ENCODE measurements at places on chromosomes 16 and 17.
A peak's percentile ranks its signal among the peaks of the same experiment; 100 is the strongest.

DNA sequence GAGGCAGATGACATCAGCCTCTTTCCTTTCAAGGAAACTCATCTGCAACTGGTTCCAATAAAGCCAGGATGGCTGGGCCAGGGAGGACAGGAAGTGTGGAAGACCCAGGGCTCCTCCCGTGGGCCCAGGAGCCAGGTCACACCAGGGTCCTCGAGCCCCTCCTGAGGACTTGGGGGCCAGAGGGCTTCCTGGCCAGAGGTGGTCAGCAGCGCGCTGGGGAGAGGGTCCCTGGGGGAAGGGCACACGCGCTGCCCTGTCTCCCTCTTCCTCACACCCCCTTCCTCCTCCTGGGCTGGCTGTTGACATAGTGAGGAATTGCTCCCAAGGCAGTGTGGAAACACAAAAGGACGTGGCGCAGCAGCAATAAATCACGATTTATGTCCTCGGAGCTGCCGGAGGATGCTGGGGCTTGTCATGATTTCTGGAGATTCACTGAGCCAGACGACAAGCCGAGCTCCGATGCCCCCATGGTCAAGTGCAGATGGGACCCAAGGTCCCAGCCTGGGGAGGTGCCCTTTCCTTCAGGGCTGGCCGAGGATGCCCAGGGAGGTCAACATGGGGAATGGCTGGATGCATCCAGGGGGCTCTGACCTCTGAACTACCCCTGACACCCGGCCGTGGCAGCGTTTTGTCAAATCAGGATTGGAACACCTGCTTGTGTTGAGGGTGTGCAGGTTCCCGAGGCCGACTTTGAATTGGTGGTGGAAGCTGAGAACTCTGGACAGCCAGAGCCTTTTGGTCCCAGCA lies 152.6 kb downstream of the IRF8 start:
- no peak for DNase-seq

- no peak for DNase-seq
These were observed 237.3 kb upstream of the CIBAR2 start for GRCh38 chr16:85349365-85350145.

GRCh38 chr16:9135797-9136196 lies 44.4 kb downstream of the HAPSTR1 start:
- no peak for DNase-seq

DNA sequence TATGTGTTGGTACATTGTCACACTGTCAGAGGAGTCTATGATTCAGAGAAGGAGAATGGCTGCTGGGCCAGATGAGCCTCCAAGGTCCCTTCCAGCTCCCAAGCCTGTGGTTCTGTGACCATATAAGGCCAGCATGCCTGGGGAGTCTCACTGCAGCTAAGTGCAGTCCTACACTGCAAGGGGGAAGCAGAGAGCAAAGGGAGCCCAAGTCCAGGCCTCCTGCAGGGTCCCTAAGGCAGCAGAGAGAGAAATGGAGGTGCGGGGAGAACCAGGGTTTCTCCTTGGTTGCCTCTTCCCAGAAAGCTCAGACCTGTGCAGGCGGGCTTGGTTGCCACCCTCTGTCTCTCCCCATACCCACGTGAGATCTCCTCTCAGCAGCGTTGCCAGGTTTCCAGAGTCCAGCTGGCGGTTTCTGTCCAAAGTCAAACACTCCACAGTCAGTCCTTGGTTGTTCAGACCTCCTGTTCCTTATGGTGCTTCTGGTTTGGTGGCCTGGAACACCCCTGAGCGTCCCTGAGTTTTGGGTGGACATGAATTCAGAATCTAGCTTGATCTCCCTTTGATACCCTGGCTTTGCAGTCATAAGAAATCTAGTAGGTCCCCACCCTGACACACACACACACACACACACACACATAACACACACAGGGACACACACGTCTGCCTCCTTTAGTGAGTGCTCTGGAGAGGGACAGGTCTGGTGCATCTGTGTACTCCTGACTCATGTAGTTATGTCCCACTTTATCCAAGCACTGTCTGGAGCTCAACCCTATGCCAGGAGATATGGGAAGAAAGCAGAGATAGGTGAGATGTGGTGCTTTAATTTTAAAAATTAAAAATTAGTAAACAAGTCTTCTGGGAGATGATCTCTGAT lies 78.8 kb downstream of the GNAO1 start:
- peak; percentile 75 for DNase-seq

GRCh38 chr16:53945996-53946395 lies 242.0 kb downstream of the FTO start:
- peak; percentile 15 for DNase-seq

DNA sequence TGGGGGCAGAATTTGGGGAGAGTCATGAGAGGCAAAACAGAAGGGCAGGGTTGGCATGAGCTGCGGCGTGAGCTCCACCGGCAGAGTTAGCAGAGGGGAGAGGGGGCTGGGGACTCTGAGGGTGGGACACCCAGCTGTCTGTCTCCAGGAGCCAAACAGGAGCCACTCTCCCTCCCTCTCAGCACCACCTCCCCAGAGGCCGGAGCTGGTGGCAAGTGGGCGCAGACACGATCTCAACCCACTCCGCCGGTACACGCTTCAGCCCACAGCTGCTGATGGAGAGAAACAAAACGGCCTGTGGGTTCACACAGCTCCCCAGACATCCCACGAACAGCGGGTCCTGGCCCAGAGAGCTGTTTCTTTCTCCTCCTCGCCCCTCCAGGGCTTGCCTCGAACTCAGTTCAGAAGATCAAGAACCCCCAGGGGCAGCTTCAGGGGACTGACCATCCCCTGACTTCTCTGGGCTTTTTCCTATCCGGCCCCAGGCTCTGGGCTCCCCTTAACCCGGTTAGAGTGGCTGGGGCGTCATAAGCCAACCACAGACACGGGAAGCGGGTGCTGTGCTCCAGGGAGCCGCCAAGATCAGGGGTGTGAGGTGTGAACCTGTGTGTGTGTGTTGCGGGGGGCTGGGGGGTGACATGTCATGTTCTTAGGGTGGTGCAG lies 7.6 kb downstream of the RHBDF2 start:
- no peak for DNase-seq

Data from SK-N-DZ (cell line).